ENCODE measurements at places on chromosomes 13 and 19. TPM values are rescaled to one million over a fixed set of nuclear protein-coding genes. Genes with fewer than 3 reads are reported as not detected.

BORCS8 gene
- 11.5 TPM for total RNA-seq

DCLK1 gene
- total RNA-seq = 1.7 TPM

LSM4 gene
- 85.4 TPM for total RNA-seq

ZNF667 gene
- total RNA-seq = 7.8 TPM

ZNF562 gene
- total RNA-seq = 18.0 TPM

RGCC gene
- 2.6 TPM for total RNA-seq

SLC15A1 gene
- total RNA-seq = not detected

NFIX gene
- 125 TPM for total RNA-seq

GSX1 gene
- not detected for total RNA-seq
